ENCODE measurements at places on chromosomes 3 and 15.

GRCh38 chr15:58396181-58396580 lies 35.6 kb upstream of the LIPC start:
- DNase-seq, result no peak

DNA sequence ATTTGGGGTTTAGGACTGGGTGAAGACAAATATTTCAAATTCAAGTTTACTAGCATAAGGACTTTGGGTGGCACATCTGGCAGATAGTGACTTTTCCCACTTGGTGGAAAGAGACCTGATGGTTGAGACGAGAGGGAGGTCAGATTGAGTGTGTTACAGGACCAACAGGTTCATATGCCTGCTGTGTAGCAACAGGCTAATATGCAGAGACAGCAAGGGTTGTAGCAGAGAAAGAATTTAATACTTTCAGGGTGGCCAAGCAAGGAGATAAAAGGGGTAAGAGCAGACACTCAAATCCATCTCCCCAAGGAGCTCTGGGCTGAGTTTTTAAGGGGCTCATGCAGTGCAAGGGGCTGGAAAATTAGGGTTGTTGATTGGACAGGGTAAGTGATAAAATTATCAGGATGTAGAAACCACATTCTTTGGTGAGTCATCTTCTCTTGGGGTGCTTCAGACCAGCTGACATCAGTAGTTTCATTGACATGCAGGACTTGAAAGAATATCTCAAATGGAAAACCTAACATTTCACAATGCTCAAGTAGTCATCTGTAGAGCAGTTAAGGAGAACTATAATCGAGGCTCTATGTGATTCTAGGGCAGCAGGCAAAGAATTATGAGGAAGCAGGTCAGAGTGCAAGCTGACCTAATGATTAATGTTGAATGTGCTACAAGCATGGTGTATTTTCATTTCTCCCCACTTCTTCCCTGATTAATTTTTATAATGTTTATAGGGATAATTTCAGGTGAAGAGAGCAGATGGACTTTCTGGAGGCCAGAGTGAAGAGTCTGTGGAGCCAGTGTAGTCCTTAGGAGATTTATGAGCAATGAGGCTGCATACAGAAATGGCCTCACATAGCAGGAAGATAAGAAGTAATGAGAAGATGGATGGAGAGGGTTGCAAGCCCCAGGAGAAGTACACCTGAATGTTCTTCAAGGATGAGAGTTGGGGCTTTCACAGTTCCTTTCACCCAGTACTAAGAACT lies 13.7 kb downstream of the FOXB1 start:
- no peak for DNase-seq

DNA sequence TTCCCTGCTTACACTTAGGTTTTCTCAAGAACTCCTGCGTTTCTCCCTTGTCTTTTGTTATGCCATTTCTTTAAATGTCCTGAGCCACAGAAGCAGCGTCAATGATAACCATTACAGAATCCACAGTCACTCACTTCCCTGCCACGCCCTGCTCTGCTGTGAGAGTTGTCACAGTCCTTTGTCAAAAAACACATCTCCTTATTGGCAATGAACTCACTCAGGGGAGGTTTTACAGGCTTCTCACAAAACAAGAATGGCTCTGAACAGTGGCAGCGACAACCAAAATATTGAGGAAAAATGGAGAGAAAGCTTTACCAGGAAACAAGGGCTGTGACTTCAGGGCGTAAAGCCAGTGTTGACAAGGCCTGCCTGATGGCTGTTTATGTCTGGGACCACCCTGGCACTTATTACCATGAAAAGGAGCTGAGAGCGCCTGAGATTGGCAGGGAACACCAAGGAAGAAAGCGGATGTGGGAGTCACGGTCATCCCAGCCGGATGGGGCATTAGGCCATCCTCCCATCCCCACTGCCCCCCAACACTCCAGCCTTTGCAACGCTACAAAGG lies 111.5 kb downstream of the ADAMTS9 start:
- no peak for DNase-seq

DNA sequence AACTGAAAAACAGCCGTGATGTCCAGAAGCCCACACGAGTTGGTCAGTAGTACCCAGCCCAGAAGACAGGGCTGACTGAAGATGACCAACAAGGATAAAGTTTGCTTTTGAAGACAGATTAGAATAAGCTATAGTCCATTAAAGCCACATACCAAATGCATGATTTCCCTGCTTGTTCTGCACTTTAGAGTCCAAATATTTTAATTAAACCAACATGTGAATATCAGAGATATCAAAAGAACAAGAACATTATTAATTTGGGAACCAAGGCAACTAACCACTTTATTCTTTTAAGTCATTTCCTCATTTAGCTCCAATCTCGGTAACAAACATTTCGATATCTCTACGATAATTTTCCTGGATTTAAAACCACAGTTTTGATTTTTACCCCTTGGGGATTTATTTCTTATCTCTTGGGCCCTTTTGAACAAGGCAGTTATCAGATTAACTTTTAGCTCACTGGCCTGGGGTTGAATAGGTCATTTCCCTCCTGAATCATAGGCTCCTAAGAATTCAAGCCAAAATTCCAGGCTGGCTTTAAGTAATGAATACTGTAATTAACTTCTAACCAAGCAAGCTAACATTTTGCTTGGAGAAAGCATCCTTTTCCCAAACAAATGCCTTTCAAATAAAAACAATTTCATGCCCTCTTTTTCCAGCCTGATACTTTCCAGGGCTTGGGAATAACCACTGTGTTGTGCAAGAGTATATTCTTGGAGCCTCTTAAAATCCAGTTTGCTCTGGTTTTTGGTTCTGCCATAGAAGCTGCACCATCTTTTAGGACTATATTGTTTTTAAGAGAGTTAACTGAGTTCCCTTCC lies 102.9 kb upstream of the NR2E3 start:
- no peak for DNase-seq

GRCh38 chr15:43953402-43953801 lies 126.6 kb downstream of the WDR76 start:
- DNase-seq, result no peak

- no peak for DNase-seq
These were observed 100.9 kb downstream of the CLSTN2 start for GRCh38 chr3:140035871-140036270.

DNA sequence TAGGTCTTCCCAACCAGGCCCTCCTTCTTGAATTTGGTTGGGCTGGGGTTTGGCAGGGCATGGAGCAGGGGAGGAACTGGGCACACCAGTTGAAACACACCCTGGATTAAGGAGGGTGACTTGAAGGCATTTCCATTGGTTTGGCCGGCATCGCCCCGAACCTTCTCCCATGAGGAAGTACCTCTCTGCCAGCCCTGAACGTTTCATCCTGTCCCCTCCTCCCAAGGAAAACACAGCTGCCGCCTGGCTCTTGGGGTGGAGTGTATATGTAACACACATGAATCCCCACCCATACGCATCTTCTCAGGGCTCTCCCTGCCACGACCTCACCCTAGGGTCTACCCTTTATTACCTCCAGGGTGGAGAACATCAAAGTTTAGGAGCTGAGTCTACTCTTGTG lies 14.6 kb downstream of the UBAP1L start:
- DNase-seq, result no peak

DNA sequence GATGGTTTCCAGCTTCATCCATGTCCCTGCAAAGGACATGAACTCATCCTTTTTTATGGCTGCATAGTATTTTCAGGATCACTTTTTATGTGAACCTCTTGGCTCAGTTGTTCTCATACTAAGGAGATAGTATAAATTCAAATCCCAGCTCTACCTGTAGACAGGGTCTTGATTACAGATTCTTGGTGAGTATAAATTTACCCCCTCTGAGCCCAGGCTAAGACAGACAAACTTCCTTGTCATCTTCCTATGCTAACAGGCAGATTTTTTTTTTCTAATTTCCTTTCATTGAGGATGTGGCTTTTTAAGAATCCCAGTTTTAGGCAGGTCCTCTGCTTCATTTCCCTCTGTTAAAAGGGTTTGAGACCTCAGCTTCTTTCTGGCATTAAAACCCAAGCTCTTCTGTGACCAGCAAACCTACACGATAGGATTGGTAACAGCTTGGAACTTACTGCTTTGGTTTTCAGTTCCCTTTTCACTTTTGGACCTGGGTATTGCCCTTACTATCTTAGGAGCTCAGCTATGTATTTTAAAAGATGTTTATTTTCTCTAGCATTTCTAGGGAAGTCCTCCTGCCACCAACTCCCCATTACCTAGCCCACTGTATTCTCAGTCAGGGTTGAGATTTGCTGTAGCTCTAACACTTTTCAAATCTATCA lies 72.5 kb downstream of the VPS8 start:
- peak; percentile 70 for DNase-seq

DNA sequence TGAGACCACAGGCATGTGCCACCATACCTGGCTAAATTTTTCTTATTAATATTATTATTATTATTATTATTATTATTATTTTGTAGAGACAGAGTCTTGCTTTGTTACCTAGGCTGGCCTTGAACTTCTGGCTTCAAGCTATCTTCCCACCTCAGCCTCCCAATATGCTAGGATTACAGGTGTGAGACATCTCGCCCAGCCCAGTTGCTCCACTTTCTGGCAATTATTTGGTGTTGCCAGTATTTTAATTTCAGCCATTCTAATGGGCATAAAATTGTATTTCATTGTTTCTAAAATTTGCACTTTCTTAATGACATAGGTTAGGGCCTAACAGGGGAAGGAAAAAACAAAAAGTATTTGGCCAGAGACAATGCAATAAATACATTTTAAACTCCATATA lies 1217.6 kb upstream of the ALCAM start:
- no peak for DNase-seq

GRCh38 chr3:71163198-71163918 lies 420.2 kb downstream of the FOXP1 start:
- no peak for DNase-seq

DNA sequence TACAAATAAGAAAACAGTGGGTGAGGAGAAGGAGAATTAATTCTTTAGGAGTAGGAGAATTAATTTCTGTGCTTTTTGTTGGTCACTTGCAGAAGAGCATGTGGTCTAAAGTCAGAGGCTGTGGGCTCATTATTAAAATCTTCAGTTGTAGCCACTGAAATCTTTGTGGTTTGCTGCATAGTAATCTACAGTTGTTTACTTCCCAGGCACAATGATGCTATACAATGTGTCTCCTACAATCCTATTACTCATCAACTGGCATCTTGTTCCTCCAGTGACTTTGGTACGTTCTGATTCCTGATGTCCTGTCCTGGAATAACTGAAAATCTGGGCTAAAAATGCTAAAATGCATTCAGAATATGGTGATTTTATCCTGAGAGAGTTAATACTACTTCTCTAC lies 21.0 kb downstream of the IFT122 start:
- DNase-seq, result peak; percentile 24

GRCh38 chr15:73985101-73985873 lies 6.8 kb downstream of the STOML1 start:
- DNase-seq, result no peak

- DNase-seq, result no peak
These were observed 760.2 kb downstream of the NAALADL2 start for GRCh38 chr3:175619369-175619768.

GRCh38 chr3:46759239-46760167 lies 41.8 kb upstream of the PRSS50 start:
- no peak for DNase-seq

- no peak for DNase-seq
These were observed 94.9 kb downstream of the PCSK6 start for GRCh38 chr15:101394654-101395053.

DNA sequence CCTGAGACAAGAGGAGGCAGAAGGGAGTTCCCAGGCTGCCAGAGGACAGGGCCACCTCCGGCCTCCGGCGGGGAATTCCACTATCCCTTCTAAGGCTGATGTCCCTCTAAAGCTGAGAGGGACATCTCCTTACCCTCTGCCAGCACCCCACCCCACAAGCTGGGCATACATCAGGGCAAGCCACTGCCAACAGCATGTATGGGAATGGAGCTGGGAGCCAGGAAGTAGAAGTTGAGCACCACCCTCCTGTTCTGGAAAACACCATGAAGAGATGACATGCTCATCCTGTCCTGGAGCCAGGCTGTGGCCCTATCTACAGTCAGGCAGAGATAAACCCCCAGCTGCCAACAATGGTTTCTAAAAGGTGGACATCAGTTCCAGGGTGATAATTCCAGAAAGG lies 7.1 kb downstream of the PLCD1 start:
- DNase-seq, result no peak

- no peak for DNase-seq
These were observed 172.1 kb downstream of the POLR2M start for GRCh38 chr15:57878573-57878972.

DNA sequence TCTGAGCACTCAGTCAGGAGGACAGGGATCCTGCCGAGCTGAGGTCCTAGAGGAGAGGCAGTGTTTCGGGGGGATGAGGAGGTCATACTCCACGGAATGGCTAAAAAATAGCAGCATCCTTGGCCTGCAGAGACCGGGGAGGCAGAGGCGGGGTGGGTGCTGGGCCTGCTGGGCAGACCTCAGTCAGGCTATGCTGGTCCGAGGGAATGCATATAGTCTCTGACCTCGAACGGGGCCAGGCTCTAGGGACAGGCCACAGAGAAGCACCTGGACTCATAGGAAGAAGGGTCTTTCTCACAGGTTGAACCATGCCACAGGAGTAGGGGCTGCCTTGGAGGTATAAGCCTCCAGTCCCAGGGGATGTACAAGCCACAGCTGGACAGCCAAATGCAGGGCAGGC lies 14.0 kb upstream of the SKIC8 start:
- DNase-seq, result no peak

DNA sequence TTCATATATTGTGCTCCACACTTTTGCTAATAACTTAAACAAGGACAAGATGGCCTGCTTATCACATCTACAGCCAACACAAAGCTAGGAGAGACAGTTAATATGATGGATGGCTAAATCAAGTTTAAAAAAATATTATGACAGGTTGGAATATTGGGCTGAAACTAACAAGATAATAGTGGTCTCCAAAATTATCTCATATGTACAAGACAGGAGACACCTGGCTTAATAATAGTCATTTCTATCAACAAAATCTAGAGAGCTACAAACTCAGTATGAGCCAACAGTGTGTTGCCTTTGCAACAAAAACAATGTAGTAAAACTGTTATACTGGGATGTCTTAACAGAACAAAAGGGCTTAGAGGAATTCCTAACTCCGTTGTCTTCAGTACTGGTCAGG lies 317.1 kb upstream of the COL8A1 start:
- no peak for DNase-seq

DNA sequence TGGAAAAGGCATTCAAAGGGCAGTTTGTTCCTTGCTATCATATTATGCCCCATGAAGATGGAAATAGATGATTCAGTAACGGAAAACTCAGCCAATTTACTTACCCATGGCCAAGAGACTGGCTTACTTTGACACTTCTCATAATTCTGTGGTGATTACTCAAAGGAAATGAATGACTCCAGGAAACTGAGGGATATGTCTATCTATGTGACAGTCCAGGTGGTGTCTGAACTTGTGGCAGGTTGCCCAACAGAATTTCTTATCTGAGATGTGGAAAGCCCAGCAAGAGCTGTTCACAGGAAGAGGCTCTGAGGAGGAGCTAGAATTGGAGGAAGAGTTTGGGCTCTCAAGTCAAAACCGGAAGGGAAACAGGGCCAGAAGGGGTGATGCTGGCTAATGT lies 91.2 kb downstream of the KCNAB1 start:
- DNase-seq, result peak; percentile 8

- DNase-seq, result no peak
These were observed 176.6 kb downstream of the OSBPL10 start for GRCh38 chr3:31804251-31805051.

- no peak for DNase-seq
These were observed 10.6 kb upstream of the SLC9C1 start for GRCh38 chr3:112304611-112305010.

GRCh38 chr3:56238299-56238698 lies 230.0 kb downstream of the ERC2 start:
- no peak for DNase-seq
